GM12891 (cell line): ENCODE measurements at places on chromosomes 13 and 19.

DNA sequence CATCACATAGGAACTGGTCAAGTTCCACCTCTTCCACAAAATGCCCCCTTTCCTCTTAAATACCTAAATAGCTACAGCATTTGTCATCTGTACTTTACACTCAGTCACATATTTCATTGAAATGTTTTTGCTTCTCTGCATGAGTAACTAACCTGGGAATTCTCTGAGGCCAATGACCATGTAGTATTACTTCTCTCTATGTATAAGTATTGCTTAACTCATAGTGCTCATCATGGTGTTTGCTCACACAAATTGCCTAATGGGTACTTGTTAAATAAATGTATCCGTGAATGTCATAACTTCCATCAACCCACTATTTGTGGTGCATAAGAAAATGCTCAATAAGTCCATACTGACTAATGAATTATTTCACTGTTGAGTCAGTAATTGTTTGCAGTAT lies 115.5 kb downstream of the FGF14 start:
- no peak for DNase-seq

DNA sequence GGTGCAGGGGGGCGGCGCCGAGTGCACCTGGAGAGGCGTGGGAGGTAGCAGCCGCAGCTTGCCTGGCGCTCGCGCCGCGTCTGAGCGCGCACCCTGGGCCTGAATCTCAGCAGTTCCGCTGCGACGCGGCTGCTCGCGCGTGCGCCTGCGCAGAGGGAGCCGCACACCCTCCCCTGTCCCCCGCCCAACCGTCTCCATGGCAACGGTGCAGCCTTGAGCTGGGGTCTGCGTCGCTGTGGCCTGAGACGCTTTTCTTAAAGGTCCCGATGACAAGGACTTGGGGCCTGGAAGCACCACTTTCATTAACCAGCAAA lies at the start of gene PNMA8B:
PNMA8B (minus strand) TSS at position 82 of the 314 bp plus-strand sequence. CDS start 402 bp downstream, outside the sequence.
- DNase-seq: peak; percentile 70

DNA sequence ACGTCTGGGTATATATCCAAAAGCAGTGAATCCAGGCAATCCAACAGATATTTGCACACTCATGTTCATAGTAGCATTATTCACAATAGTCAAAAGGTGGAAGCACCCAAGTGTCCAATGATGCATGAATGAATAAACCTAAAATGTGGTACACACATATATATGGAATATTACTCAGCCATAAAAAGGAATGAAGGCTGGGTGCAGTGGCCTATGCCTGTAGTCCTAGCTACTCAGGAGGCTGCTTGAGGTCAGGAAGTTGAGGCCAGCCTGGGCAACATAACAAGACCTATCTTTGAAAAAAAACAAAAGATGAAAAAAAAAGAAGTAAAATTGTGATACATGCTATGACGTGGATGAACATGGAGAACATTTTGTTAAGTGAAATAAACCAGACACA lies 10.4 kb upstream of the USP12 start:
- no peak for DNase-seq

GRCh38 chr13:53038993-53039392 lies 10.4 kb downstream of the OLFM4 start:
- DNase-seq: no peak

DNA sequence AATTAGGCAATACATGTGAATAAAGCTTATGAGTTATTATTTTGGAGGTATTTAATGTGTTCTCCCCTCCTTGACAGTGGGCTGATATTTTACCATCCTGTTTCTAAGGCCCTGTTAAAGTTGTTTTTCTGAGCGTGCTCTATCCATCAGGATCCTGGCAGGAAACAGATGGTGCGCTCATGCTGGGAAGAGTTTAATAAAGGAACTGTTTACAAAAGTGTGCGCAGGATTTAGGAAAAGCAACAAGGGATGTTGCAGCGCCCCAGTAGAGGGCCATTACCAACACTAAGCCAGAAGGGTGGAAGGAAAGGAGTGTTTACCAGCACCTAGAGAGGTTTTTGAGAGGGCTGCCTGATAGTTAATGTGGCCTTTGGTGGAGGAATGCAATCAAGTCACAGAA lies 374.5 kb downstream of the KCNRG start:
- DNase-seq: no peak

GRCh38 chr13:85262499-85262898 lies 536.7 kb downstream of the SLITRK6 start:
- DNase-seq: no peak

GRCh38 chr19:14004619-14005348 lies 1.3 kb downstream of the RFX1 start:
- DNase-seq: no peak

- no peak for DNase-seq
Measured at GRCh38 chr13:81872581-81872980, 1531.7 kb upstream of the SPRY2 start.

GRCh38 chr13:45292176-45292575 lies 48.8 kb downstream of the TPT1 start:
- no peak for DNase-seq

DNA sequence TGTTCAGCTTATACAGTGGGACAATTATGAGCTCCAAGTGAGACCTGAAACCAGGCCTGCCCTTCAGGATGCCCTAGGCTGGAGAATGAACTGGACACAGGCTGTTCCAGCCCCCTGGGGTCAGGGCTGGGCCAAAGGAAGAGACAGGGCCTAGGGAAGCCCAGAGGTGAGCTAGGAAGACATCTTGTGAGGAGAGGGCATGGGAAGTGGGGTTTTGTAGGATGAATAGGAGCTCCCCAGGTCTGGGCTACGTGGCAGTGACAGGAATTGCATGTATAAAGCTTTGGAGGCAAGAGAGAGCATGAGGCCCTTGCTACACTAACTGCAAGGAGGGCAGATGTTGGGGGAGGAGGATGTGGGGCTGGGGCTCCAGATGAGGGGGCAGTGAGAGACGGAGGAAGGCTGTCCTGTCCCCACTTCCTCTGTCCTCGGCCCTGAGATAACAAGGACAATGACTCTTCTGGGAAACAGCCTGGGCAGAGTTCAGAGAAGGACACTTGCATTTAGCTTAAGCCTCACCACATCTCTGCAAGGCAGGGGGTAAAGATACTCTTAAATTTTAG lies 1.5 kb upstream of the TBXA2R start:
- DNase-seq: no peak

DNA sequence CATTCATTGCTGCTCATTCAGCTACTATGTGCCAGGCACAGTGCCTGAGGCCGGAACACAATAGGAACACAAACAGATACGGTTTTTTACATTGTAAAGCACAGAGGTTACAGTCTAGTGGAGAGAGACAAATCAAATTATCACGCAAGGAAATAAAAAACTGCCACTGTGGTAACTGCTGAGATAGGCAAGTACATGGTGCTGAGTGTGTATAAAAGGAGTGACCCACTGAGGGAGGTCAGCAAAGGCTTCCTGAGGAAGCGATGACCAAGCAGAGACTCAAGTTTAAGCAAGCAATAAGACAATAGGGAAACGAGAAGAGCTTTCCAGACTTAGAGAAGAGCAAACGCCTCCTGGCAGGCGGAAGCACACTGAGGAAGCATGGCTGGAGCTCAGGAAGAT lies 56.4 kb downstream of the NUFIP1 start:
- no peak for DNase-seq
